ENCODE measurements at places on chromosomes 2 and 18.

DNA sequence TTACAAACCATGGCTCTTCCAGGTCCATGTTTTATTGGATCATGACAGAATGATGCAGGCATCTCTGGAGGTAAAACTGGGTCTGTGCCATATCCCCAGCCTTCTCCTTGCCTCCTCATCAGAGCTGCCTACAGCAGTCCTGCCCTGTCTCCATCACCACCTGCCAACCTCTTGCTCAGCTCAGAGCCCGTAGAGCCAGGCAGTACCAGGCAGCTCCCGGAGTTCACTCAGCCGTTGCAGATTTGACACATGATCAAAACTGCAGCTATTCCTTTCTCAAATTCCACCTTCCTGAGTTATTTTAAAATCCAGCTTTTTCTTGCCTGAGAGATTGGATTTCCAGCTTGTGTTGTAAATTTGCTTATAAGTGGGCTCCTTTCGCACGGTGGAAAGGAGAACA lies 218.2 kb upstream of the CELF4 start:
- no peak for DNase-seq

DNA sequence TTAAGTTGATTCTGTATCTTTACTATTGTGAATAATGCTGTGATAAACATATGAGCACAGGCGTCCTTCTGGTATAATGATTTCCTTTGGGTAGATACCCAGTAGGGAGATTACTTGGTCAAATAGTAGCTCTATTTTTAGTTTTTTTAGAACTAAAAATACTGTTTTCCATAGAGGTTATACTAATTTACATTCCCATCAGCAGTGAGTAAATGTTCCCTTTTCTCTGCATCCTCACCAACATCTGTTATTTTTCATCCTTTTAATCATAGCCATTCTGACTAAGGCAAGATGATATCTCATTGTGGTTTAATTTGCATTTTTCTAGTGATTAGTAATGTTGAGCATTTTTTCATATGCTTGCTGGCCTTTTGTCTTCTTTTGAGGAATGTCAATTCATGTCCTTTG lies 35.1 kb downstream of the PMS1 start:
- no peak for DNase-seq

DNA sequence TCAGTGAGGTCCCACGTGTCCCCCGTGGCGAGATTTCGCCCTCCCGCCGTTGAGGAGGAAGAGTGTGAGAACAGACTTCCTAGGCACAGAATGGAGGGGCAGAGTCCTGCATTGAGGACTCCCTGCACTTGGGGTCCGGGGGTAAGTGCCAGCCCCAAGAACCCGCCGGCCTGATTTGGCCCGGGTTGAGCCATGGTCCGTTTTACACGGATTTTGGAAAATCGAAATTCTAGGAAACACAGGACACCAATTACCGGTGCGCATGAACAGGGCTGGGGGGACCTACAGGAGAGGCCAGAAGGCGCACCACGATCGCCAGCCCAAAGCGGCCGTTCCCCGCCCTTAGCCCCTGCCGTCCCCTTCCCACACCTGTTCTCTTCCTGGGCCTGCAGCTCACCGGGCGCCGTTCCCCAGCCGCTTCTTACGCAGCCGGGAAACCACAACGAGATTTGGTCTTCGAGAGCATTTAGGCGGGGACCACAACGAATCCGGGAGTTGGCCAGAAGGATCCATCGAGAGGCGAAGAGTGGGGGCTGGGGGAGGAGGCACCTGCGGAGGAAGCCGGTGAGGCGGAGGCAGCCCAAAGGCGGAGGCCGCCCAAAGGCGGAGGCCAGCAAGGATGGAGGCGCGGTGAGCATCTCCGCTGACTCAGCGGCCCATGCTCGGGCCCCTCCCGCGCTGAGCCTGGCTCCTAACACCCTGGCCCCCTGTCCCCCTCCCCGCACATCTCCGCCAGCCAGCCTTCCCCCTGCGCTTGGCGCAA lies 464 bp upstream of the TLX2 start:
- DNase-seq, result no peak

DNA sequence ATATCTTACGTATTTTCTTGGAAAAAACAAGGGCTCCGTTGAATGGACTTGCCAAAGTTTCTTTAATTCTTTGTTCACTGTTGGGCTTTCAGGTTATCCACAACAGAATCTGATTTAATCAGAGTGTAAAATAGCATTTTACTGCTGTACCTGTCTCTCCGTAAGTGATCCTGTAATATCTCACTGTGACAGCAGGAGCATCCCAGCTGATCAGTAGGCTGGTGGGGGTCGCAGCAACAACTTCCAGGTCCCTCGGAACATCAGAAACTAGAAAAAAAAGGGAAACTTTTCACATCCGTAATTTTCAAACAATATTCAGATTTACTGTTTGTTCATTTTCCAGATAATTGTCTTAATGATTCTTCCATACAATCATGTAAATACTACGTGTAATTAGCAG lies 51.2 kb downstream of the FN1 start:
- no peak for DNase-seq

DNA sequence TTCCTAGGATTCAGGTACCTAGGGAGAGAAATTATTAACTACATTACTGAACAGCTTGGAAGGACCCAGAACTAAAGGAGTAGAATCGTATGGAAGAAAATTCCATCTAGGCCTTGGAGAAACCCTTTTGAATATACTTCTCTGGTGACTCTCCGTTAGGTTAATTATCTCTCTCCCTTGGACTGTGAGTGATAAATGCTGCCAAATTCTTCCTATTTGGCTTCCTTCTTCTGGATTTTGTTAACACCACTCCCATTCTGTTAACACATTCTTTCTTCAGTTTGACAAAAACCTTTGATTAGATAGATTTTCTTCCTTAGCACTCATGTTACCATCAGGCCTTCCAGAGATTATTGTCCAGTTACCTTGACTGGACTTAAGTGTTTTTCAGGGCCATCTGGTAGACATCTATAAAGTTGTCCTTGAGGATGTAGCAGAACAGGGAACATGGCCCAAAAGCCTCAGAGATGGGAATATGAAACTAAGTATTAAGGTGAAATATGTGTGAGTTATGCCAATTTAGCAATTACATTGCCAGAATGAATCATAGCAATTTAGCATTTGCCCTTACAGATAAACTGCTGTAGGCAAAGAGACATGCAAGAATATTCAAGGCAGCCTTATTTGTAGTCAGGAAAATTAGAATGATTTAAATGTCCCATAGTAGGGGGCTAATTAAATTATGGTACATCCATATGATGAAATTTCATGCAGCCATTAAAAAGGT lies 6.7 kb downstream of the CYP27A1 start:
- no peak for DNase-seq

GRCh38 chr2:158776231-158776630 lies 18.9 kb upstream of the DAPL1 start:
- no peak for DNase-seq

- peak; percentile 16 for DNase-seq
Measured at GRCh38 chr2:109254174-109254904, 125.3 kb downstream of the SH3RF3 start.

- DNase-seq, result no peak
Measured at GRCh38 chr2:66426244-66427111, 8.4 kb upstream of the MEIS1 start.

- DNase-seq, result no peak
Measured at GRCh38 chr2:47312491-47312850, 90.5 kb upstream of the MSH2 start.

GRCh38 chr2:194105358-194105757 lies 1551.7 kb upstream of the SLC39A10 start:
- no peak for DNase-seq

DNA sequence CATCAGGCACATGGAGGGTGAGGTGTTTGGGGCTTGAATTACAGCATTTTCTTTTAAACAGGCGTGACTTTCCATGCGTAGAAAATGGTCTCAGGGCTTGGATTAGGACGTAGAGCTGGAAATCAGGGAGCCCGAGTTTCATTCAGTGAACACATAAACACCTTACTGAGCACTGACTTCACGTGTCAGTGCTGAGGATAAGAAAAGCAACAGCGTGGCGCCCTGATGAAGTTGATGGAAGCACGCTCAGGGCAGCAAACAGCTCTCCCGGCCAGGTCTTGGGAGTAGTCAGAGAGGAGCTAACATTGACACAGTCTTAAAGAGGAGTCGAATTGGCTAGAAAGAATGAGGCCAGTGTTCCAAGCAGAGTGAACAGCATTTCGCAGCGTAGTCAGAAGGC lies 110.7 kb downstream of the LYPD1 start:
- no peak for DNase-seq

DNA sequence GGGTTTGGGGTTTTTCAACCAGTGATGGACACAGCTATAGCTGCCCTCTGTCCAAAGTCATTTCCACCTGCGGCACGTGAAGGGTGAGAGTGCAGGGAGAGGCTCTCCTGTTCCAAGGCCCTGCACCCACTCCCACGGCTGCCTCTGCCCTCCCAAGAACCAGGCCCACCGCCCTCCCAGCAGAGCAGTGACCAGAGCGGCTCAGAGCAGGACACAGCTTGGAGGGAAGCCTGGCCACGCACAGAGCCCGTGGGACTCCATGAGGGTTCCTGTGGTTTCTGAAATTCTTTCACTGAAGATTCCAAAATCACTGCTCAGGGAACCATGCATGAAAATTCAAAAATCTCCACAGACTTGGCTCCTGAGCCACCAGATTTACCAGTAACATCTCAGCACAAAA lies 67.3 kb upstream of the SALL3 start:
- no peak for DNase-seq

- DNase-seq, result no peak
Measured at GRCh38 chr2:234502285-234502918, 5.5 kb upstream of the ARL4C start.

DNA sequence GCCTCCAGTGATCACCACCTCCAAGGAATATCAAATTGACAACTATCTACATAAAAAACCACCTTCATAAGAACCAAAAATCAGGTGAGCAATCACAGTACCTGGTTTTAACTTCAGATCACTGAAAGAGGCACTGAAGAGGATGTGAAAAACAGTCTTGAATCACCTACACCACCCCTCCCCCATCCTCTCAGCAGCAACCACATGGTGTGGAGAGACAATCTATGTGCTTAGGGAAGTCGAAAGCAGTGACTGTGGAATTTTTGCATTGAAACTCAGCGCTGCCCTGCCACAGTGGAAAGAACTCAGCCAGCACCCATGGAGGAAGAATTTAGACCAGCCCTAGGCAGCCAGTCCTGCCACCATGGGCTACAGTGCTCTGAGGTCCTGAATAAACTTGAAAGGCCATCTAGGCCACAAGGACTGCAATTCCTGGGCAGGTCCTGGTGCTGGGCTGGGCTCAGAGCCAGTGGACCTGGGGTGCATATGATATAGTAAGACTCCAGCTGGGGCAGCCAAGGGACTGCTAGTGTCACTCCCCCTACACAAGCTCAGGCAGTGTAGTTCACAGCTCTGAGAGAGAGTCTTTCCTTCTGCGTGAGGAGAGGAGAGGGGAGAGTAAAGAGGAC lies 75.6 kb downstream of the ATL2 start:
- DNase-seq, result no peak

GRCh38 chr2:141048951-141049350 lies 1081.9 kb downstream of the LRP1B start:
- DNase-seq, result no peak

- DNase-seq, result no peak
Measured at GRCh38 chr2:238731961-238732360, 115.9 kb upstream of the TWIST2 start.

DNA sequence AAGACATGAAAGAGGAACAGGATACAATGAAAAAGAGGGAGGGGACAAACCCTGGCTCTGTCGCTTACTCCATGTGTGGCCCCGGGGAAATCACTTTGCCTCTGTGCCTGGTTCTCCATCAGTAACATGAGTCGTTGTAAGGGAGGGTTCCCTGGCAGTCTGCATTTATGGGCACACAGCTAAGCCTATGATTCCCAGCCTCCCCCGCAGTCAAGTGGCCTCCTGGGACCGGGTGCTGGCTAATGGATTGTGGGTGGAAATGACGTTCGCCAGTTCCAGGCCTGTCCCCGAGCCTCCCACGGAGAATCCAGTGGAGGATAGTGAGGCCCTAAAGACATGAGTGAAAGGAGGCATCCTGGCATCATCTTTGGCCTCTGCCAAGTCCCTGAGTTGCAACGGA lies 42.7 kb downstream of the SFXN5 start:
- DNase-seq, result no peak

GRCh38 chr2:159760326-159760725 lies 37.7 kb downstream of the CD302 start:
- DNase-seq, result no peak

DNA sequence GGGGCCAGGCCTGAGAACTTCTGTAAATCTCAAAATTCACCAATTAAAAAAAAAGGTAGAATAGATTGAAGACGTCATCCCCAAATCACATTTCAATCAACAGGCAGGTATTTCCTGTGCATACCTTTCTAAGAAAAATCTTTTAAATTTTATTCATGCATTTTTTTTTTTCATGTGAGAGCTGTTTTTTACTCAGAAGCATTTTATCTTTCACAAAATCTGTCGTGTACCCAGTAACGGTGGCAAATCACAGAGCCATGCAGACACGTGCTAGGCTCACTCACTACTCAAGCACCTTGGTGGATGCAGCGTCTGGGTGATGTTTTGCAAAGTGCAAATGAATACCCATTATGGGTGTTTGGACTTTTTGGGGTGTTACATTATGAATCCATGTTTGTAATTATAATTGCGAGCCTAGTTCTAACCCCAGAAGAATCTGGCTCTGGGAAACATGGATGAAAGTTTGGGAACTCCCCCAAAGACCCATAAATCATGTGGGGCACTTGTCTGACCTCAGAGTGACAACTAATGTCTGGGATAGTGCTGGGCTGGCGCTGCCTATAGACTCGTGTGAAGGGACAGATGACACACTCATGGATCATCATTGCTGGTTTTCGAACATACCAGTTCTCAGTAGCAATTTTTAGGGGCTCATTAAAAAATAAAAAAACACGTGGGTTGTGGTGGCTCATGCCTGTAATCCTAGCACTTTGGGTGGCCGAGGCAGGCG lies 335.2 kb downstream of the LPIN1 start:
- DNase-seq, result no peak

DNA sequence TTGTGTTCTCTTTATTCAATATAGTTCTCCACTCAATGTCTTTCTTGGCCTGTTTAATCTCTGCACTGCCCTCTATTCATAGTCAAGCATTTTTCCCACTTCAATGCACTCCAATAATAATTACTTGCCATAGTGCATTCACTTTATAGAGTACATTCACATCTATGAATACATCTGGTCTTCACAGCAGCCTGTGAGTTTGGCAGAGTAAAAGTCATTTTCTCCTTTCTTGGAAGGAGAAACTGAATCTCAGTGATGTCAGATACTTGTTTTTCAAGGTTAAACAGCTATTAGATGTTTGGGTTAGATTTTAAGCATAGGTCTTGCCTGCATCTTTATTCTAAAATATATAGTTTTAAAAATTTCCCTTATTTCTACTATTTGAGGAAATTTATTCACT lies 373.2 kb downstream of the TRIB2 start:
- no peak for DNase-seq
